ENCODE measurements at places on chromosomes 2 and 18. TPM values are rescaled to one million over a fixed set of nuclear protein-coding genes. Genes with fewer than 3 reads are reported as not detected.

ARHGAP28 gene
- total RNA-seq = 0.58 TPM

TSPYL6 gene
- total RNA-seq = not detected

LRATD1 gene
- 1.0 TPM for total RNA-seq

PARD3B gene
- total RNA-seq = 5.3 TPM

WDR7 gene
- total RNA-seq = 16.0 TPM

GNAL gene
- total RNA-seq = 1.1 TPM

SPDYA gene
- 0.42 TPM for total RNA-seq

B3GNT7 gene
- total RNA-seq = 5.3 TPM

DNA sequence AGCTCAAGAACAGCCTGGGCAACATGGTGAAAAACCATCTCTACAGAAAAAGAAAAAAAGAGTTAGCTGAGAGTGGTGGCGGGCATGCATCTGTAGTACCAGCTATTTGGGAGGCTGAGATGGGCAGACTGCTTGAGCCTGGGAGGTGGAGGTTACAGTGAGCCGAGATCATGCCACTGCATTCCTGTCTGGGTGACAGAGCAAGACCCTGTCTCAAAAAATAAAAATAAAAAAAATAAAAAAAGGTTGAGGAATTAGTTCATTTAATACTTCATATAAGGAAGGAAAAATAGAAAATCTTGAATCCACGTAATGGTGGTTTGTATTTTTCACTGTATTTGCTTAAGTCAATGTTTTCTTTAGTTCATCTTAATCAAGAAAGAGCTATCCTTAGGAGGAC is 241.7 kb downstream of the TGIF1 start:
- H3K4me1 ChIP-seq = no peaks in the 10 kb centered on the region
- DNase-seq = no peak
- no peak overlapping the region for H3K27ac ChIP-seq
- H3K4me3 ChIP-seq = no peak overlapping the region

- no peaks in the 10 kb centered on the region for H3K36me3 ChIP-seq
- no peak overlapping the region for H3K4me3 ChIP-seq
- H3K27ac ChIP-seq = no peak overlapping the region
- no peak for DNase-seq
- no peaks in the 10 kb centered on the region for H3K27me3 ChIP-seq
- H3K4me1 ChIP-seq = no peaks in the 10 kb centered on the region
These were observed 608.2 kb upstream of the GCFC2 start for GRCh38 chr2:76318848-76319360.

DNA sequence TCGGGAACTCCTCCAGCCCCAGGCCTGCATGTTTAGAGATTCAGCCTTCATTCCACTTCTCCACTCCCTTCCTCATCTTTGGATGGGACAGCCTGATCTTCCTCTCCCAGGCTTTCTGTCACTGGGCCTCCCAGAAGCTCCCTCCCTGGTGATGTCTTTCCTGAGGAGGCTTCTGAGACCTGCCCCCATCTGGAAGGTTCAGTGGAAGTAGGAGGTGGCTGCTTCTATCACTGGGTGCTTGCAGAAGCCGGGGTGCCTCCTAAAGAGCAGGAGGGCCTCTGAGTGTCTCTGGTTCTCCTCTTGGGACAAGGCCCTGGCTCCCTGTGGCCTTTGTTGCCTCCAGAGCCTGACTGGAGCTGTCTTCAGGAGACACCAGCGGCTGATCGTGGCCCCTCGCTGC is 108.7 kb downstream of the CELF4 start:
- H3K36me3 ChIP-seq = no peaks in the 10 kb centered on the region
- H3K27ac ChIP-seq = no peak overlapping the region
- no peaks in the 10 kb centered on the region for H3K4me1 ChIP-seq

GRCh38 chr2:160694631-160695030 is 201.0 kb upstream of the RBMS1 start:
- no peaks in the 10 kb centered on the region for H3K27me3 ChIP-seq
- no peak overlapping the region for H3K27ac ChIP-seq
- no peaks in the 10 kb centered on the region for H3K36me3 ChIP-seq
- no peak for DNase-seq

GRCh38 chr18:35121038-35121437 is 79.8 kb downstream of the MAPRE2 start:
- no peak for DNase-seq
- no peaks in the 10 kb centered on the region for H3K27me3 ChIP-seq
- no peak overlapping the region for H3K27ac ChIP-seq
- H3K36me3 ChIP-seq = no peaks in the 10 kb centered on the region
- H3K4me3 ChIP-seq = no peak overlapping the region
- H3K4me1 ChIP-seq = peaks cover 16% of the 10 kb centered on the region

- H3K36me3 ChIP-seq = no peaks in the 10 kb centered on the region
- H3K4me1 ChIP-seq = no peaks in the 10 kb centered on the region
- no peak for DNase-seq
- no peaks in the 10 kb centered on the region for H3K27me3 ChIP-seq
- H3K4me3 ChIP-seq = no peak overlapping the region
These were observed 160.5 kb upstream of the APCDD1 start for GRCh38 chr18:10293966-10294365.

GRCh38 chr18:59911600-59911999 is 11.8 kb downstream of the PMAIP1 start:
- DNase-seq = no peak
- no peak overlapping the region for H3K27ac ChIP-seq
- no peaks in the 10 kb centered on the region for H3K27me3 ChIP-seq

GRCh38 chr2:56127010-56127409 is 56.8 kb upstream of the CCDC85A start:
- H3K27ac ChIP-seq = no peak overlapping the region
- DNase-seq = no peak
- no peaks in the 10 kb centered on the region for H3K36me3 ChIP-seq

DNA sequence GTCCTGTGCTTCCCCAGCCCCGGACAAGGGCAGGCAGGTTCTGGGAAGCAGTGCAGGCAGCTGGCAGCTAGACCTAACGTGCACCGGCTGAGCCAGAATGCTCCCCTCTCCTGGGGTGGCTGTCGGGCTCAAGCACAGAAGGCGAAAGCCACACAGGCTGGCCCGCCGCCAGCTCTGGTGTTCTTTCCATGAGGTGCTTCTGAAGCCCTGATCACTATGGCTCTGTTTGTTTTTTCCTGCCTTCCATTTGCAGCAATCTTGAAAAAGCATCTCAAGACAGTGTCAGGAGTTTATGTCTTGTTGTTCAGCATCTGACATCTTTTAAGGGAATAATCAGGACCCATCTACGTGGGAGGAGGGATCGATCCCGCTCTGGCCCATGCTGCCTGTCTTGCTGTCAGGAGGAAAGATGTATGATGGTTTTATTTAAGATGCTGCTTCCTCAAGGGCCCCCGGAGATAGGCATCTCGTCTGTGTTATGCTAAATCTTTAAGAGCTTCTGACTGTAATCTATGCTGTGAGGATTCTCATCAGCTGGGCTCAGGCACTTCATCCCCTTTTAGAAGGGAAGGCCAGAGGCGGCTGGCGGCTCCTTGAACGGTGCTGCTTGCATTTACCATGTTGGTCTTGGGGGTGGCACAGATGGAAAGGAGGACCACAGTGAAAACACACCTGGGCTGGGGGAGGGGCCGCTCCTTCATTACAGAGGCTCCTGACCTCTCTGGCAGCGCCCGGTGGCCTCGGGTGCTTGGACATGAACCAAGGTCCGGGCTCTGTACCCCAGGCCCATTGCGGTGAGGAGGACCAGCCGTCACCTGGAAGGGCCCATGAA is 118.5 kb upstream of the HDAC4 start:
- H3K27me3 ChIP-seq = no peaks in the 10 kb centered on the region
- no peaks in the 10 kb centered on the region for H3K4me1 ChIP-seq
- no peak overlapping the region for H3K4me3 ChIP-seq
- H3K36me3 ChIP-seq = no peaks in the 10 kb centered on the region
- DNase-seq = no peak

DNA sequence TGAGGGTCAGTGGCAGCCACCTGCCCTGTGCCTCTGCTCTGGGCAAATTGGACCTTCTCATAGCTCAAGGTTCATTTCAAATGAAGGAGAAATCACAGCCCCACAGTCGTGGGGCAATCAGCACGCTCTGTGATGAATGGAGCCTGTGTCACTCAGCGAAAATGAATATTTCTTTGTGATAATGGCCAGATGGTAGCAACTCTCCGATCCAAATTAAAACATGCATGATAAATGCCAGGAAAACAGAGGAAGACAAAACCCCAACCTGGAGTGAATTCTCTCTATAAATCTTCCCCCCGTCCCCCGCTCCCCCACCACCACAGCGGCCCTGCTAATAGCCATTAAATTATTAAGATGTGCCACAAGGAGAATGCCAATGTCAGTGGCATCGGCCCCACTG is 258.4 kb downstream of the CELF4 start:
- H3K4me3 ChIP-seq = no peak overlapping the region
- DNase-seq = no peak
- H3K27ac ChIP-seq = no peak overlapping the region
- H3K27me3 ChIP-seq = no peaks in the 10 kb centered on the region

DNA sequence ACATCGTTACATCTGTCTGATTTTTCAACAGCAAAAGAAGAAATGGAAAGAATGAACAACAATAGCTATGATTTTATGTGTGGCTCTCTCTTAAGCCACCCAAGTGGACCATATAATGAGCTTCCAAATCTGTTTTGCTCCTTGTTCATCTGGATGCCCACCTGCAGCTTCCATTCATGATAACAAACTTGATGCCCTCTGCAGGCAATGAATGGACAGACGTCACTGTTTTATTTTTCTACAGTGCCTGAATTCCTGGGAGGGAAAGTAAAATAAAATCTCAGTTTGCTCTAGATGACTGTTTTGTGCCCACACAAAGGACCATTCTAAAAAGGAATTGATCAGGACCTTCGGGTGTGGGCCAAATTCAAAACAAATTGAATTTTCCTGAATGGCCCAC is 5.0 kb downstream of the MREG start:
- H3K36me3 ChIP-seq = no peaks in the 10 kb centered on the region
- H3K27me3 ChIP-seq = no peaks in the 10 kb centered on the region
- no peak overlapping the region for H3K4me3 ChIP-seq
- no peak overlapping the region for H3K27ac ChIP-seq
- H3K4me1 ChIP-seq = no peaks in the 10 kb centered on the region

GRCh38 chr2:176847575-176847974 is 365.0 kb upstream of the HNRNPA3 start:
- H3K27ac ChIP-seq = no peak overlapping the region
- DNase-seq = no peak
- no peaks in the 10 kb centered on the region for H3K27me3 ChIP-seq
- H3K4me3 ChIP-seq = no peak overlapping the region

DNA sequence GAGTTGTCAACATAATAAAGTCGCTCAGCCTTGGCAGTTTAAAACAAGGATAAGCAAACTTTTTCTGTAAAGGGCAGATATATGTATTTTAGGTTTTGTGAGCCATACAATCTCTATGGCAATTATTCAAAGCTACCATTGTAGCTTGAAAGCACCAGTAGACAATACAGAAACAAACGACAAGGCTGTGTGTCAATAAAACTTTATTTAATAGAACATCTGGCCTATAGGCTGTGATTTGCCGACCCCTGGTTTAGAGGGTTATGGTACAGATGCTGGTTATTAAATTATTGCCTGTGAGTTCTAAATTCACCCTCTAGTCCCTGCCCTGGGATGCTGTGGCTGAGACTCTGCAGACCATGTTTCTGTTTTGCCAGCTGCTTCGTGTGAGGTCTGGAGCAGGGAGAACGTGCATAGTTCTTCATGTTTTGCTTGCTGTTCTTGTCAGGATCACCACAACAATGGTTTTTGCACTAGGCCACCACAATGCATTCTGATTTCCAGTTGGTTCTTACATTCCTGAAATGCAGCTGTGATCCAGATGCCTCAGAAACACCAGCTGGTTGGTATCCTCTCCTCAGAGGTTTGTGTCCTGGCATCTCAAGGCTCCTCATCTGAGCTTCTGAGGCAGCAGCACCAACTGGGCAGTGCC is 46.6 kb downstream of the ICOS start:
- H3K4me1 ChIP-seq = no peaks in the 10 kb centered on the region
- no peaks in the 10 kb centered on the region for H3K36me3 ChIP-seq
- no peak overlapping the region for H3K27ac ChIP-seq
- DNase-seq = no peak
- H3K4me3 ChIP-seq = no peak overlapping the region

GRCh38 chr2:191500884-191501560 is 176.9 kb upstream of the NABP1 start:
- H3K27me3 ChIP-seq = no peaks in the 10 kb centered on the region
- no peaks in the 10 kb centered on the region for H3K36me3 ChIP-seq
- H3K4me3 ChIP-seq = no peak overlapping the region
- H3K4me1 ChIP-seq = no peaks in the 10 kb centered on the region
- no peak for DNase-seq

DNA sequence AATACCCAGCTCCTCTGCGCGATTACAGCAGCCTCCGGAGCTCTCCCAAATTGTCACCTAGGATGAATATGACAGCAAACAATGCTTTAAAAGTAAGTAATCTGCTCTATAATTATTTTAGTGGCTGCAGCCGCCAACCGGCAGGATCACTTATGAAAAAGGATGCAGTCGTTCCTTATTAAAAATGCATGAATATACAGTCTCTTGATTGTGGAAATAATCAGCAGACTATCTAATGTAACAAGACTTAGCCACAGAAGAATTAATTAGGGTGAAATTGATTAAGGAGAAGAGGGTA is 71.8 kb upstream of the STPG4 start:
- peaks cover 40% of the 10 kb centered on the region for H3K4me1 ChIP-seq
- no peaks in the 10 kb centered on the region for H3K36me3 ChIP-seq
- no peaks in the 10 kb centered on the region for H3K27me3 ChIP-seq
- H3K27ac ChIP-seq = no peak overlapping the region
- no peak for DNase-seq
- no peak overlapping the region for H3K4me3 ChIP-seq

- no peak overlapping the region for H3K27ac ChIP-seq
- H3K36me3 ChIP-seq = no peaks in the 10 kb centered on the region
- H3K4me1 ChIP-seq = no peaks in the 10 kb centered on the region
- no peak for DNase-seq
- no peak overlapping the region for H3K4me3 ChIP-seq
These were observed 128.4 kb downstream of the NBAS start for GRCh38 chr2:15432642-15433256.

- no peak for DNase-seq
- H3K36me3 ChIP-seq = peaks cover 45% of the 10 kb centered on the region
- no peak overlapping the region for H3K4me3 ChIP-seq
- no peaks in the 10 kb centered on the region for H3K4me1 ChIP-seq
- H3K27me3 ChIP-seq = no peaks in the 10 kb centered on the region
These were observed 86.3 kb downstream of the KCTD18 start for GRCh38 chr2:200423541-200423940.

DNA sequence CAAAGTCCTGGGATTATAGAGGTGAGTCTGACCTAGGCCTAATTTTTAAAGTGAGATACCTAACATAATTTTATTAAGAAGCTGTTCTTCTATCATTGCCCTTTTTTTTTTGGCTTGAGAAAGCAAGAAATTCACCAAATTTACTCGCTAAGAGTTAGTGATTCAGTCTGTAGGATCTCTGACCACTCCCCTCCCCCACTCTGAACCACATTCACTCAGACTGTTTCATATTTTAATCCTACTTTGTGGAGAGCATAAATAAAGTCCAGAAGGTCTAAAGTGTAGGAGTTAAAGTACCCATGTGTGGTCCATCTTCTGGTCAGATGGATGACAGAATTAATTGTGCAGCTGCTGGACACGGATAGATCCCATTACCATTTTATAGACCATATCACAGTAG is 115.8 kb upstream of the MGAT5 start:
- H3K4me3 ChIP-seq = no peak overlapping the region
- no peaks in the 10 kb centered on the region for H3K36me3 ChIP-seq
- peaks cover 6% of the 10 kb centered on the region for H3K4me1 ChIP-seq
- DNase-seq = no peak

- H3K27ac ChIP-seq = no peak overlapping the region
- no peaks in the 10 kb centered on the region for H3K4me1 ChIP-seq
- no peaks in the 10 kb centered on the region for H3K27me3 ChIP-seq
- no peak overlapping the region for H3K4me3 ChIP-seq
- H3K36me3 ChIP-seq = no peaks in the 10 kb centered on the region
These were observed 45.3 kb upstream of the PDK1 start for GRCh38 chr2:172510548-172510947.

Measured in right lobe of liver (tissue), 6 donors.